ENCODE measurements at places on chromosomes 4 and X. TPM values are rescaled to one million over a fixed set of nuclear protein-coding genes. Genes with fewer than 3 reads are reported as not detected.

DNA sequence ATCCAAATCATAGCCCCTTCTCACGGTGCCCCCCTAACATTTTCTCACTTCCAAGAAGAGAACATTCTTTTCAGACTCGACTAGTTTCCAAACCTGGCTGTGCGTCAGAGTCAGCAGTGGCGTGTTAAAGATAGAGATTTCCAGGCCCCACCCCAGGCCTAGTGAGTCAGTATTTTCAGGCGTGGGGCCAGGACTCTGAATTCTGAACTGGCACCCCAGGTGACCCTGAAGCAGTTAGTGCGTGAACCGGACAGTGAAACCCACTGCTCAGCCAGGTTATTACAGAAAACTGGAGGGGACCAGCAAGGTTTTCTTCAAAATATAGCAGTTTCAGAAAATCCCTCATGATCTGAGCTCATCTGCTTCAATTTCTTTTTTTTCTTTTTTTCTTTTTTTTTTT is 35.0 kb upstream of the BCOR start:
- H3K36me3 ChIP-seq: no peaks in the 10 kb centered on the region
- peaks cover 23% of the 10 kb centered on the region for H3K4me1 ChIP-seq
- DNase-seq: peak; percentile 83
- no peak overlapping the region for H3K4me3 ChIP-seq
- H3K27ac ChIP-seq: peak overlapping the region; percentile 75

DNA sequence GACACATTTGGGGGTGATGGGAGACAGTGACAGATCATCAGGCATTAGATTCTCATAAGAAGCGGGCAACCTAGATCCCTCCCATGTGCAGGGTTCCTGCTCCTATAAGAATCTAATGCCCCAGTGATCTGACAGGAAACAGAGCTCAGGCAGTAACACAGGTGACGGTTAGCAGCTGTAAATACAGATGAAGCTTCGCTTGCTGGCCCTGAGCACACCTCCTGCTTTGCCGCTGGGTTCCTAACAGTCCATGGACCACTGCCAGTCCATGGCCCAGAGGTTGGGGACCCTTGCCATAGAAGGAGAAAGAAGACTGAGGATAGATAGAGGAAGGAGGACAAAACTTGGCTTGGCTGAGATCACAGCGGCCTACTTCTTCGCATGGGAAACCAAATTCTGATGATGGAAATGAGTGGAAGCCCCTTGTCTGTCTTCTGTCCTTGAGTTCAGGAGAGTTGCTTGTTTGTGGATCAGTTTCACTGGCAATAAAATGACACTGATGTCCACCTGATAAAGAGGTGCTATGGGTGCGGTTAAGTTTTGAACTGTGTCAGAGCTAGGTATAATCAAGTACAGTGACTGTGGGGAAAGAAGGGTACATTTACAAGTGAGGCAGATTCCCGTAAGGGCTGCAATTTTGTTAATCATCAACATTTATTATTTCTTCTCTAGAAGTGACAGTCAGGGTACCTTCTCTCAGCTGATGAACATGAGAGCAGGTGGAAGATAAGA is 1.7 kb upstream of the TIFA start:
- H3K4me1 ChIP-seq: peaks cover 12% of the 10 kb centered on the region
- H3K27me3 ChIP-seq: no peaks in the 10 kb centered on the region
- H3K36me3 ChIP-seq: no peaks in the 10 kb centered on the region
- H3K4me3 ChIP-seq: no peak overlapping the region
- no peak for DNase-seq

DNA sequence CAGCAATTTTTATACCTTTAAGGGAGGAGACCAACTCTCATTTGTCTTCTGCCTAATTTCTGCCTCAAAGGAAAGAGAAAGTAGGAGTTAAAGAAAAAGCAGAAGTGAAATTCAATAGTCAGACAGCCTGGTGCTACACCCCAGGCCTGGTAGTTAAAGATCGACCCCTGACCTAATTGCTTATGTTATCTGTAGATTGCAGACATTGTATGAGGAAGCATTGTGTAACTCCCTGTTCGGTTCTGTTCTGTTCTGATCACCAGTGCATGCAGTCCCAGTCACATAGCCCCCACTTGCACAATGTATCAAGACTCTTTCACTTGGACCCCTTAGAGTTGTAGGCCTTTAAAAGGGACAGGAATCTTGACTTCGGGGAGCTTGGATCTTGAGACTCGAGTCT is 335.9 kb upstream of the AR start:
- H3K36me3 ChIP-seq: no peaks in the 10 kb centered on the region
- no peak for DNase-seq
- no peak overlapping the region for H3K27ac ChIP-seq
- no peaks in the 10 kb centered on the region for H3K27me3 ChIP-seq

DNA sequence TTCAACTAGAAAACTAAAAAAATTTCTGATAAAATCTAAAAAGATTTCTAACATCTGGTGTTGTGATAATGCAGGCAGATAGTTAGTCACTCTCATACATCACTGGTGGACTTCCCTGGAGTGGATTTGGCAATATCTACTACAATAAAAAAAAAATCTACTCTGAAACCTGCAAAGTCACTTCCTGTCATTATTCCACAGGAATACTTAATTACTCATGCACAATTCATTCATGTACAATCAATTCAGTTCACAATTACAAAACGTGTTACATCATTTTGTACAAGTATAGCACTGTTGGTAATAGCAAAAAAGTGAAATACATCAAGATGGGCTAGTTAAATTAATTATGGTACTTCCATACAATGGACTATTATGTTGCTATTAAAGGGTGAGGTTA is 16.5 kb upstream of the RHOH start:
- H3K27ac ChIP-seq: peak overlapping the region; percentile 9
- H3K27me3 ChIP-seq: no peaks in the 10 kb centered on the region
- DNase-seq: peak; percentile 91
- peaks cover 3% of the 10 kb centered on the region for H3K4me1 ChIP-seq

Gene NLGN4X
- 11.5 TPM for total RNA-seq
